ENCODE measurements at places on chromosomes 5 and 9. TPM values are rescaled to one million over a fixed set of nuclear protein-coding genes. Genes with fewer than 3 reads are reported as not detected.

The PCDHA11 gene
- not detected for polyA plus RNA-seq

DNA sequence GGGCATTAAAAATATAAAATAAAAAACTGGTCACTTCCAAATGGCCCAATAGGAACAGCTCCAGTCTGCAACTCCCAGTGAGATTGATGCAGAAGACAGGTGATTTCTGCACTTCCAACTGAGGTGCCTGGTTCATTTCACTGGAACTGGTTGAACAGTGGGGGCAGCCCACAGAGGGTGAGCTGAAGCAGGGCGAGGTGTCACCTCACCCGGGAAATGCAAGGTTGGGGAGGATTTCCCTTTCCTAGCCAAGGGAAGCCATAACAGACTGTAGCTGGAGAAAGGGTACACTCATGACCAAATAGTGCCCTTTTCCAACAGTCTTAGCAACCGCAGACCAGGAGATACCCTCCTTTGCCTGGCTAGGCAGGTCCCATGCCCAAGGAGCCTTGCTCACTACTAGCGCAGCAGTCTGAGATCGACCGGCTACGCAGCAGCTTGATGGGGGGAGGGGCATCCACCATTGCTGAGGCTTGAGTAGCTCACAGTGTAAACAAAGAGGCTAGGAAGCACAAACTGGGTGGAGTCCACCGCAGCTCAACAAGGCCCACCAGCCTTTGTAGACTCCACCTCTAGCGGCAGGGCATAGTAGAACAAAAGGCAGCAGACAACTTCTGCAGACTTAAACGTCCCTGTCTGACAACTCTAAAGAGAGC lies 12.7 kb downstream of the RLN1 start:
- DNase-seq, result no peak

DNA sequence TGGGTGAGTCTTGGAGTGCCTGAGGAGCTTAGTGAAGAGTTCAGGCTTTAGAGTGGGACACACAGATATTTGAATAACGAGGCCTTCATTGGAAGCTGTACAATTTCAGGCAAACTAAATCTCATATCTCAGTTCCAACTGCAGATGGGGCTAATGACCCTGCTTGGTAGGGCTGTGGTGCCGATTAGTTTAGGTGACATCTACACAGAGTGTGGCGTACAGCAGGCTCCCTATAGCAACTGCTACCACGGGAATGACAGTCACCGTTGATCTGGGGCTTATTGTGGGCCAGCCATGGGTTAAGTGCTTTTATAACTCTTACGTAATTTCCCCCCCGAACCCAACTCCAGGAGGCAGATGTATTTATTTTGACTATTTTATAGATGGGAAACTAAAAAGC lies 70.8 kb downstream of the FAT2 start:
- DNase-seq, result no peak

GRCh38 chr5:24444414-24444813 lies 200.4 kb downstream of the CDH10 start:
- peak; percentile 49 for DNase-seq

The SH3GLB2 gene
- 45.1 TPM for polyA plus RNA-seq

- DNase-seq, result no peak
Observed at GRCh38 chr5:174430940-174431339, 293.4 kb upstream of the MSX2 start.

DNA sequence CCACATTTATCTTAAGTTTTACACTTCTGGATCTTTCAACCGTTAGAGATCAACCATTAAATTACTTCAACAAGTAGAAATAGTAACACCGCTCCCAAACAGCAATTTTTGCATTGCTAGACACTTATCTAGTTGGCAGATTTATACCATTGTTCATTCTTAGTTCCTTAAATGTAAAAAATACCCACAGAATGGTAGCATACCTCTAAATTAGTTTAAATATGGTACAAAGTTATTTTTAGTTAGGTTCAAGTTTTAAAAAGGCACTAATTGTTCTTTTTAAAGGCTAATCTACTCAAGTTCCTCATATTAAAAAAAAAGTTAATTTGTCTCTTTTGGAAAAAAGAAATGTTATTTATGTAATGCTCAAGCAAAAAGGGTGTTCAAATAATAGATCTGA lies 8.1 kb downstream of the PFDN1 start:
- DNase-seq, result no peak

- no peak for DNase-seq
Observed at GRCh38 chr5:82735160-82735789, 341.9 kb downstream of the TMEM167A start.

DNA sequence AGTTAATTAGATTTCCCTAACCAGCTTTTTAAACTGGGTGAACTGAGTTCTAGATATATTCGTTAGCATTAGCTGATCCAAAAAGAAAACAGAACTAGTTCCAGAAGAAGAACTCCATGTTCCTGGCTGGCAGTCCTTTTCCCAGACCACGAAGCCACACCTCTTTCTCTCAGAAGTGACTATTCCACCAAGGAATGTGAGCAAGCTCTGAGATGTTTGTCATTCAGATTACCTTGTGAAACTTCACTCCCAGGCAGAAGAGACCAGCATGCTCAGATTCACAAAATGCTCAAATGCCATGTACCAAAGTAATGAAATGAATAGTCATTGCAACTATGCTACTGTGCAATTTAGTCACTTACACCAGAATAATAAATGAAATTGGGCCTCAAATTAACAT lies 4.4 kb upstream of the SSBP2 start:
- DNase-seq, result no peak

GRCh38 chr5:2186472-2187015 lies 303.8 kb upstream of the IRX4 start:
- no peak for DNase-seq

The STPG3 gene
- polyA plus RNA-seq, result 0.23 TPM

The DBH gene
- polyA plus RNA-seq, result 0.05 TPM

GRCh38 chr9:21681641-21682040 lies 120.8 kb upstream of the MTAP start:
- DNase-seq, result no peak

- DNase-seq, result no peak
Observed at GRCh38 chr9:8871796-8872445, 1072.3 kb upstream of the DMAC1 start.

The F12 gene
- 0.27 TPM for polyA plus RNA-seq

GRCh38 chr5:89010512-89010911 lies 127.5 kb upstream of the MEF2C start:
- no peak for DNase-seq

- DNase-seq, result no peak
Observed at GRCh38 chr9:22265038-22265437, 181.6 kb upstream of the DMRTA1 start.

- no peak for DNase-seq
Observed at GRCh38 chr5:79617539-79617938, 5.3 kb downstream of the TENT2 start.

The KLHL3 gene
- 13.1 TPM for polyA plus RNA-seq

DNA sequence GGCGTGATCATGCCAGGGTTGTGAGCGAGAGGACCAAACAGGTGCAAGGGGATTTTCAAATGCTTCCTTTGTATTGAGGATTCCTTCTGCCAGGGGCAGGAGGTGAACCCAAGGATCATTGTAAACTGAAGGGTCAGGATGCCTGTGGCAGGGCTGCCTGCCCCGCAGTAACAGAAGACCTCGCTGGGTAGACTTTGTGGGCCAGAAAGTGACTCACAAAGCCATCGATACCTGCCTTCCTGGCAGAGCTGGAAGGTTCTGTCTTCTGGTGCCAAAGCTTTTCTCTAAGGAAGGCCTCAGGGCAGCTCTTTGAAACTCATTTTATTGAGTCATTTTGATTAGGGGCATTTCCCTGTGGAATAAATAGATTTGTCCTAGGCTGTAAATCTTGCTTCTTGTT lies 223.4 kb downstream of the ICE1 start:
- no peak for DNase-seq

DNA sequence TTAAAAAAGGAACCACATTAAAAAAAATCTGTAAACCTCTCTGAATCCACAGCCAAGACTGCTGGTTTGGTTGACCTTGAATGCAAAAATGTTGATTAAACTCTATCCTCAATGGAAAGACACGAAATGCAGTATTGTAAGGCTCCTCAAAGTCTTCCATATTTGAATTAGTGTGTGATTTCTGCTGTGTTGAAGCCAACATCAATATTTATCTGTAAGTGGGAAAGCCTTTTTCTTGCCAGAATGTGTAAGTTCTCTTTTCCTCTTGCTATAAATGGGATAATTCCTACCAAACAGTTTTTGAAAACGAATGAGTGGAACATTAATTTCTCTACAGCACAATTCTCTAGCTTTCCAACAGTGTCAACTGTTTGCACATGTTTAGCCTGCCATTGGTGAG lies 422.1 kb upstream of the TNC start:
- DNase-seq, result no peak

GRCh38 chr5:135587721-135588663 lies 9.2 kb upstream of the CXCL14 start:
- no peak for DNase-seq

GRCh38 chr9:92977279-92977678 lies 30.0 kb downstream of the FGD3 start:
- DNase-seq, result no peak

DNA sequence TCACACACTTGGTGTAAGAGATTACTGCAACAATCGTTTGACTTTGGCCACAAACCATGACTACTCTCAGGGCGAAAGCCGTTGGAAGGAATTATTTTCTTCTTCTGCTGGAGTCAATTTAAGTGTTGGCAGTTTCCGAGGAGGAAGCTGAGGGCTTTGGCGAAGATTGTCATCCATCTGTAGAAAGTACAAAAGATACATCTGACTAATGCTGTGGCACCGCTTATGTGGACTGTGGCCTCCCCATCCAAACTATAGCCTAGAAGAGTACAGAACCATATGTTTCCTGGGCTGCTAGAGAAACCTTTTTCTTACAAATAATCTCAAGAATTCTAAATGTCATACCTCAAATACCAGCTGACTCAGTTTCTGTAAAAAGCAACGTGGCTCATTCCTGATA lies 7.4 kb downstream of the MTX3 start:
- no peak for DNase-seq

DNA sequence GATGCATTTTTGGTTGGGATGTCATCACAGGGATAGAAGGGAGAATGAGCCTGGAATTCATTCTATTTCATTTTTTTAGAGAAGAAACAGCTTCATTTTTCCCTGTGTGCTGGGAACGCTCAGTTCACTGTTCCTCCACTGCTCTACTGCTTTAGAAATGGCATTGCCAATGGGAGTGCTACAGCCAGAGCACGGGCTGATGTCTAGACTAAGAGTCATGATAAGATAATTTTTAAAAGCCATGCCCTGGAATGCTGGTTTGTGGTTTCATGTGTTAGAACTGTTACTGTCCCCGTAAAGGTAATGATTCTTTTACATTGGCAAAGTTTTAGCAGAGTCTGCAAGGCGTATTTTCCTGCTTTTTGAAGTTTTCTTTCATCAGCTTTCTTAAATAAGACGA lies 119.6 kb downstream of the SEMA6A start:
- DNase-seq, result no peak

GRCh38 chr5:139186261-139186660 lies 11.9 kb downstream of the SIL1 start:
- no peak for DNase-seq

The NMUR2 gene
- polyA plus RNA-seq, result 0.09 TPM

Data from right cardiac atrium (tissue), 5 donors.